ENCODE measurements at places on chromosomes 16 and 17. TPM values are rescaled to one million over a fixed set of nuclear protein-coding genes. Genes with fewer than 3 reads are reported as not detected.

Gene RGS11
- not detected for total RNA-seq

Gene CD300E
- total RNA-seq: not detected

Gene MT1G
- total RNA-seq: not detected

Gene GRB2
- 92.9 TPM for total RNA-seq

Gene TPSG1
- not detected for total RNA-seq

Data from SJCRH30 (cell line).